Esophagus muscularis mucosa (tissue), 4 donors: ENCODE measurements at places on chromosomes 1 and 21. TPM values are rescaled to one million over a fixed set of nuclear protein-coding genes. Genes with fewer than 3 reads are reported as not detected.

DNA sequence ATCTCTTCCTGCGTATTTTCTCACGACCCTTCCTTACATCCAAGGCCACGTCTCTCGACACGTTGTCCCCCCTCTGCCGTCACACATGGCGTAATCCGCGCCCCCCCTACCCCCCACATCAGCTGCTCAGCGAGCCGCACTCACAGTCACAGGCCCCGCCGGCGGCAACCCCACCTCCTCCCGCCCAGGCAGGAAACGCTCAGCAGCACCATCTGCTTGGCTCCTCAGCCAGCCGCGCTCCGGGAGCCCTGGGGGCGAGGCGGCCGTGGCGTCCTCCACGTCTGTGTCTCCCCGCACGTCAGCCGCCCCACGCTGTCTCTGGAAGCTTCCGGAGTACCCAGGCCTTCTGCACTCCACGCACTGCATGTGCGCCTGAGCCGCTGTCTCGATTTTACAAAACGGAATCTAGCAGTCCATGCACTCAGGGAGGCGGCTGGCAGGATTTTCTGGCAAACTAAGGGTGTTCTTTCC, 64.6 kb downstream of the SIK1 start:
- DNase-seq, result no peak

Gene KNCN
- not detected for total RNA-seq

DNA sequence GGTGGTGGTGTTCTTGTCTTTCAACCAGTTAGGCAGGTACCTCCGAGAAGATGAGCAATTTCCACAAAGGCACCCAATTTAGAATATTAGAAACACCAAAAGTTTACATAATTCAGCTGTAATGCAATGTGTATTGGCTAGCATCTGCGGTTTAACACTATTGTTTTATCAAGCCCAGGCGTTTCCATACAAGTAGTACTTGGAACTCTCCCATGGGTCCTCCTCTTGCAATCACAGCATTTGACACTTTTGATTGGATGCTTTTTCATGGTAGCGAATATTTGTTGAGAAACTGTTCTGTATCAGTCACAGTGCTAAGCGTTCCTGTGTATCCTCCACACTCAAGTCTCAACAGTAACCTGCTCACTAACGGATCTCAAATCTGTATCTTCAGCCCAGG, 20.1 kb upstream of the MAP1LC3C start:
- DNase-seq, result no peak

GRCh38 chr1:96425382-96426129, 296.0 kb upstream of the PTBP2 start:
- DNase-seq, result no peak

DNA sequence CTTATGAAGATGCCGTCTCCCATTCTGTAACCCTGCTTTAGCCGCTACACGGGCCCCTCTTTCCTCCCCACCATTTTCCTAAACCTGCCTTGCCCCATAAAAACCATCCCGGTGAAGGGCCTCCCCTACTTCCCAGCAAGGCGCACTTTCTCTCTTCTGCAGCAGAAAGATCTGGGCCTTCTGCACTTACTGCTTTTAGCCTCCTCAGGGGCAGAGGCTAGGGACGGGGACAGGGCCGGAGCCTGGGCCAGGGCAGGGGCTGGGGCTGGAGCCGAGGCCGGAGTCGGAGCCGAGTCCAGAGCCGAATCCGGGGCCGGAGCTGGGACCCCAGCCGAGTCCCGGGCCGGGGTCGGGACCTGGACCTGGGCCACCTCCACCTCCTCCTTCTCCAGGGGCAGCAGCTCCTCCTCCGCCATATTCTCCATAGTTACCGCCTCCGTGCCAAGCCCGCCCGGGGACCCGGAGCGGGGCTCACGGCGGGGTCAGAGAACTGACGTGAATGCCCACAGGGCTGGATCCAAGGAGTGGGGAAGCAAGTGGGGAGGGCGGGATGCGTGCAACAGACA, 382 bp downstream of the TRMT1L start:
- DNase-seq, result no peak

Gene RAB42
- 0.98 TPM for total RNA-seq

Gene CALML6
- total RNA-seq, result not detected

DNA sequence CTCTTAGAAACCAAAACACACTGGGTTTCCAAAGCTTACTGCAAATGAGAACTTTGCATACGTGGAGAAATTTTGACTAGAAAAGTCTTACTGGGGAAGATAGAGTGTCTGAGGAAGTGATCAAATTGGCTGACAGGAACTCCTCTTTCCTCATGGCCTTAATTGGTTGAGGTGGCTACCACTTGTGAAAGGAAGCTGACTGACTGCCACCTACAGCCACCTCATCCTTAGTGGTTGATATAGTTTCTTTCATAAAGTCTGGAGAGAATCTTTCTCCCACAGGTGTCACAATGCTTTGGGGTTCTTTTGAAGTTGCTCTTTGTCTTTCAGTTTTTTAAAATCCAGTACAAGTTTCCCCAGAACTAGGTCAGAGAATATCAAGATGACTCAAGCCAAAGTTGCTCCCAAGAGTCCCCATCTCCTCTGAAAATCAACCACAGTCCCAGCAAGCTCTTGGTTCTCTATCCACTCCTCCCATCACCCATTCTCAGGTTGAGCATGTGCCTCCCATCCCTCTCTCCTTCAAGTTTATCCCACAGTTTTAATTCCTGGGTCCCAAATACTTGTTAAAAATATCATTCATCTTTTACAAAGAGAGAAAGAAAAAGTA, 43.3 kb downstream of the GPR88 start:
- no peak for DNase-seq

- DNase-seq, result no peak
These were observed 17.0 kb upstream of the LRRC8C start for GRCh38 chr1:89615676-89616598.

Gene CDCP2
- 0.40 TPM for total RNA-seq

DNA sequence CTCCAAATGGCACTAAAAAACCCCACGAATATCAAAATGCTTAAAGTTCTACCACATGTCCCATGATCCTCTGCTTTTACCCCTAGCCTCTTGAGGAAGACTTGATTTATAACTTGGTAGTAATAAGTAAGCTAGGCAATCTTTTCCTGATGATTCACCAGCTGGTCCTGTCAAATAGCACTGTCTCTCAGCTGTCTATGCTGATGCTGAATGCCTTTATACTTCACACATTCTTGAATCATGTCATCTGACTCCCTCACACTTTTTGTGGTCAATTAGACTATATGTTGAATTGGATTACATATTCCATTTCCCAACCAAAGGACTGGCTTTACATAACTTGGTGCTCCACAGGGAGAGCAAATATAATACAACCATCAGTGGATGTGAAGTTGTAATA, 16.6 kb downstream of the C21orf91 start:
- no peak for DNase-seq

- no peak for DNase-seq
These were observed 65.5 kb downstream of the MT1HL1 start for GRCh38 chr1:236938760-236939159.

DNA sequence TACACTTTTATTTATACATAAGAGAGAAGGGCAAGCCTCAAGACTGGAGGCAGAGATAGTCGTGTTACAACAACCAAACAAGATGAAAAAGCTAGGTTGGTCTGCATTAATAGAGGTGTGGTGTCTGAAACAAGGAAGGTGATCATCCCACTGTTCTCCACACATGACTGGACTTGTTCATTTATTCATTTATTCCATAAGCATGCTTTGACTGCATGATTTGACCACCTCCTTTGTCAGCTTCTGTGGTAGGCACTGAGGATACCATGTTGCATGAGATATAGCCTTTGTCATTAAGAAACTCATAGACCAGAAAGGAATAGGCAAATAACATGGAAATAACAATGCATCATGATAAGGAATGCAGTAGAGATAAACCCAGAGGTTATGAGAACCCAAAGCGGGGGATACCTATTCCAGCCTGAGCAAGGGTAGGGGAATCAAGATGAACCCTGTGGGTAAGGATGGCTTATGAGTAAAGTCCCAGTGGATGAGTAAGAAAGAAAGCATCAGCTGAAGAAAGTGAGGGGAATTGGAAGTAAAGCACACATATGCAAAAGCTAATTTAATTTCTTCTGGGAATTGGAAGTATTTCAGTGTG, 173.7 kb upstream of the FGGY start:
- DNase-seq, result peak; percentile 26
